ENCODE measurements at places on chromosomes 5 and 9.

- DNase-seq: no peak
These were observed 46.2 kb downstream of the ASS1 start for GRCh38 chr9:130490981-130491380.

- DNase-seq: no peak
These were observed 608.7 kb downstream of the ISL1 start for GRCh38 chr5:51991940-51992339.

GRCh38 chr9:106310782-106311181, 552.2 kb upstream of the ZNF462 start:
- DNase-seq: peak; percentile 2

DNA sequence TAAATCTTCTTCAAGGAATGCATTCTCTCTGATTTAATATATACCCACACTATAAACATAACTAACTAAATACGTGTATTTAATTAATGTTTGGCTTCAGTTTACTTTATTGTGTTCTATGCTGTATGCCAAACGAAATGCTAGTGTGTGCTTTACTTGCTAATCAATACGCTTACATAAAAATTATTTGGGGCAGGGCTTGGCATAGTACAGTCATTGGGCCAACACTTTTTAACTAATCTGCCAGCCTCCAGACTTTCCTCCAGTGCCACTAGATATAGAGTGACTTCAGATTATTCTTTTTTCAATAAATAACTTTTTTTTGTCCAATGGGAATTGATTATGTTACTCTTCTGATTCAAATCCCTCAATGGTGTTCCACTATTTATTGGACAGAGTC, 8.7 kb upstream of the CARNMT1 start:
- no peak for DNase-seq

DNA sequence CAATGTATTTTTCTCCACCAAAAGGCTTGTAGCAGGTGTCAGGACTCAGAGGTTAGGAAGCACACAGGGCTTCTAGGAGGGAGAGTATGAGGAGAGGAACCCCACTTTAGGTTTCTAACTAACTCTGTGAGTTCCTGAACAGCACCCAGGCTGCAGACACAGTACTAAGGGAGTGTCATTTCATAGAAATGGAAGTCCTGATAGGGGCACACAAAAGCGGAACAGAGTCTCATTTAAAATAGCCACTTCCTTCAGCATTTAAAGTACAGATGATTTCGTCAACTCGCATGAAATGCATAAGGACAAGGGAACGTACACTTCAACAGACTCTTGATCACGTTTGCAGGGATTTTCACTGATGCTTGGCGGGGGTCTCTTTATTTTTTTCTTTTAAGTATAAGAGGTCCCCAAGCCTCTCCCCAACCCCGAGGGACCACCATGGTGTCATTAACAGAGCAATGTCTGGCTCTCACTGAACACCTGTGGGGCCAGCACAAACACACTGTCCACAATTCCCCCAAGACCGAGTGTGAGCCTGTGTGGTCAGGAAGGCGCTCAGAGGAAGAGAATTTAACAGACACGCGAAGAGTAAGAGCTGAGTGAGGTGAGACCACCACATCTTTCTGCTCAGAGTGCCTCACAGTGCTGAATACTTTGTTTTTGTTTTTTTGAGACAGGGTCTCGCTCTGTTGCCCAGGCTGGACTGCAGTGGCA, 82.3 kb downstream of the SECISBP2 start:
- no peak for DNase-seq

GRCh38 chr5:77748160-77748559, 28.0 kb downstream of the TBCA start:
- DNase-seq: no peak

- no peak for DNase-seq
These were observed 49.0 kb upstream of the CKMT2 start for GRCh38 chr5:81183811-81184748.

DNA sequence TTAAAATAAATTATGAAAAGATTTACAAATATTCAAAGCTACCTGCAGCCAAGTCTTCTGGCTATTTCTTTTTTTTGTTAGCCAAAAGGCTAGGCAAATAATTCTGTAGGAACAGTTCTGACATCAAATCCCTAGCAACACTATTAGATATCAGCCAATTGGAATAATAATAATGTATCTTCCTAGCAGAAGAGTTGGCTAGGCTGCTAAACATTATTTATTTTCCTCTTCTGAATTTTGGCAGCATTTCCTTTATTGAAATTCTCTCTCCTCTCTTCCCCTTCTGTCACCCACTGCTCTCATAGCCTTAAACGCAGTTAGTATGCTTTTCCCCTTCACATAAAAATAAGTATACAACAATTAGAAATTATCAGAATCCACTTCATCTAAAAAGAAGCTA, 42.6 kb downstream of the ZDHHC21 start:
- no peak for DNase-seq

GRCh38 chr9:130597228-130597627, 17.9 kb downstream of the FUBP3 start:
- no peak for DNase-seq
